Suppressor macrophage treated with lipopolysaccharide for 4 hours (primary cell): ENCODE measurements at places on chromosomes 1 and 21.
A peak's percentile ranks its signal among the peaks of the same experiment; 100 is the strongest.

DNA sequence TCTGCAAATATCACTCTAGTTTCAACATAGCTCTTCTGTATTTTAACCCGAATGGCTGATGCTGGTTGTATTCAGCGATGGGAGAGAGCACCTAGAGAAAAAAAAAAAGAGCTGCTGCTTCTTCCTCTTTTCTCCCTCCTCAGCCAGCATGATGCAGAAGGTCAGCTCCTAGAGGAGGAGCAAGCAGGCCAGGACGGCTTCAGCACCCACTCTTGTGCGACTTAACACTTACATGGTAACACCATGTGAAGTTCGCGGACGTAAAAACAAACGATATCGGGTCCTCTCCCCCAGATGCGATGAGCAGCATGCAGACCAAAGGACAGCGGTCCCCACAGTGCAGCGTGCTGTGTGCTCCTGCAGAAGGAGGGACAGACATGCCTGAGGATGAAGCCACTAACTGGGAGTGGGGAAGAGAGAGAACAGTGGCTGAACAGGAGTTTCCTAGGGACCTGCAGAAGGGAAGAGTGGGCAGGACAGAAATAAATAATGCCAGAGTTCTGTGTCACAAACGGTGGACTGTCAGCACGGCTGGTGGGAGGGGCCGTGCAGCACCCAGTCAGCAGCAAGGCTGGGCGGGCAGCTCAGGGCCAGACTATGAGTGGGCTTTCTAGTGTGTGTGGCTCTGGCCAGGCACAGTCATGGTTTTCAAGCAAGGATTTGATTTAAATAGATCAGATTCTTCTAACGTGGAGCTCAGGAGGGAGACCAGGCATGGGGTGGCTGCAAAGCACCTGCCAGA is 11.4 kb upstream of the B3GALT5 start:
- no peak for DNase-seq

GRCh38 chr1:185846672-185847444 is 112.7 kb downstream of the HMCN1 start:
- DNase-seq = no peak

- DNase-seq = no peak
Measured at GRCh38 chr1:52037402-52037814, 3.8 kb upstream of the KTI12 start.

DNA sequence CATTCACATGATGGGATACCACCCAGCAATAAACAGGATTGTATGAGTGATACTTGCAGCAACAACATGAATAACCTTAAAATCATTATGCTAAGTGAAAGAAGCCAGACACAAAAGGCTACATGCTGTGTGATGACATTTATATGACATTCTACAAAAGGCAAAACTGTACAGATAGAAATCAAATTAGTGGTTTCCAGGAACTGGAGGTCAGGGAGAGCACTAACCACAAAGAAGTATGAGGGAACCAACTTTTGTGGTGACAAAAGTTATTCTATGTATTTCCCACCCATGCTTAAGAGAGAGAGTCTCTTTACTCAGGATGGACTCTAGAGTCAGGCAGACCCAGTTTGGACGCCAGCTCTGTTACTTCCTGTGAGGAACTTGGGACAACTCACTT is 364.5 kb upstream of the DAB1 start:
- no peak for DNase-seq

GRCh38 chr1:39902460-39902807 is 717 bp upstream of the MYCL start:
- no peak for DNase-seq

GRCh38 chr1:98177751-98178150 is 256.9 kb upstream of the DPYD start:
- DNase-seq = no peak

DNA sequence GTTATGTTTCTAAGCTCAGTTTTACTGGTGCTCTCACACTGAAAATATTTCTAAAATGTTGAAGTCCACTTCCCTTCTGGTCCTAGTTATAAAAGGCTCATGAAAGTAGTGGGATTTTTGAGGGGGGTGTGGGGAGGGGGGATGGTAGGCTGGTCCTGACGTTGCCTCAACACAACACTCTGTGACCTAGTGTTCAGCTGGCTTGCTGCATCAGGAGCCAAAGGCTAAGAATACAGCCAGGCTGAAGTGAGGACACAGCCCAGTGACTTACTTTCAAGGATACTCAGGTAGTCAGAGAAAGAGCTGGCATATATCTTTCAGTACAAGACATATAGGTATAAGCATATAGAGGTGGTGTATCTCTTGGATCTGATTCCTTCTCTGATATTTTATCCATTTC is 151.9 kb upstream of the C8B start:
- no peak for DNase-seq

GRCh38 chr21:42861311-42861847 is 18.0 kb downstream of the WDR4 start:
- DNase-seq = no peak

GRCh38 chr1:101290922-101291561 is 54.2 kb downstream of the S1PR1 start:
- DNase-seq = no peak

DNA sequence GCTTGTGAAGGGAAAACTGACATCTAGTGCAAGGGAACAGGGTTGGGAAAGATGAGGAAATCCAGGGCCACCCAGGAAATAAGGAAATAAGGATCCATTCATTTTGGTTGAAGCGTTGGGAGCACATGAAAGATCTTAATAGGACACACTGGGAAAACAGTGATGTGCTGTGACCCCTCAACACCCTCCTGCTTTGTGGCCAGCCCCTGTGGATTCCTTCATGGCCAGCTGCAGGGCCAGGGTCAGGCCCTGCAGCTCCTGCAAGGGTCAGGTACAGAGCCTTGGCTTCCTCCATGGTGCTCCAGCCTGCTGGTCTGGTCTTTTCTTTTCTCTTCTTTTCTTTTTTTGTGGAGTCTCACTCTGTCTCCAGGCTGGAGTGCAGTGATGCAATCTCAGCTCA is 18.8 kb upstream of the PIGM start:
- no peak for DNase-seq

- no peak for DNase-seq
Measured at GRCh38 chr1:209048941-209049669, 534.4 kb upstream of the CAMK1G start.

DNA sequence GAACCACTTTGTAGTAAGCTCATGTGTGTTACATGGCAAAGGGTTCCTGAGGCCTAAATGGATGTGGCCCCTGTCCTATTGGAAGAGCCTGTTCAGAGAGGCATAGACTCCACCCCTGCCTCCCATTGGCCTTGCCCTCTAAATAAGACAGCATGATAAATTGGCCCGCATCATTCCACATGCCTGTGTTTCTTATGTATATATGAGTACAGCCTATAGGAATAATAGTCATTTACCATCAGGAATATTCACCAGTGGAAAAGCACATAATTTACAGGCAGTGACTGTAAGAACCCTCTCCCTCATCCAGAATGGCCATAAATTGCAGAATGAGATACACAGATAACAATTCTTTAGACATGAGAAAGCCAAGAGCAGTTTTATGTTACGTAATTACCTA is 519.5 kb upstream of the DAB1 start:
- DNase-seq = no peak

GRCh38 chr1:34265396-34265795 is 88.7 kb downstream of the C1orf94 start:
- DNase-seq = no peak

DNA sequence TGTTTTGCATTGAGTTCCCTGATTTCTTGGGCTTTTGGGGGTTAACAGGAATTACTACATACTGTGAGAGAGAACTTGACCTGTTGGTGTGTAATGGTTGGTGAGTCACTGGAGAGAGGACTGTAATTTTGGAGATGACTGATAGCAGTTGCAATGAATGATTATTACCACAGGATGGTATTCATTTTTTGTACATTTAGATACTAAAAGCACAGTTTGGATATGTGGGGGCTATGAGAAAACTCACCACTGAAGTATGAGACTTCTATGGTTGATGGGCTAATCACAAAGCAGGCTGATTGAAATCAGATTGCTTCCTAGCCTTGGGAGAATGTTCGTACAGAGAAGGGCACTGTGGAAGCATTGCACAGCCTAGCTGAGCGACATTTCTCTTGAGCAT is 1571.3 kb upstream of the PRMT6 start:
- DNase-seq = no peak

GRCh38 chr21:26185021-26185420 is 14.5 kb upstream of the APP start:
- no peak for DNase-seq

- no peak for DNase-seq
Measured at GRCh38 chr1:178379807-178380206, 117.0 kb downstream of the CLEC20A start.

DNA sequence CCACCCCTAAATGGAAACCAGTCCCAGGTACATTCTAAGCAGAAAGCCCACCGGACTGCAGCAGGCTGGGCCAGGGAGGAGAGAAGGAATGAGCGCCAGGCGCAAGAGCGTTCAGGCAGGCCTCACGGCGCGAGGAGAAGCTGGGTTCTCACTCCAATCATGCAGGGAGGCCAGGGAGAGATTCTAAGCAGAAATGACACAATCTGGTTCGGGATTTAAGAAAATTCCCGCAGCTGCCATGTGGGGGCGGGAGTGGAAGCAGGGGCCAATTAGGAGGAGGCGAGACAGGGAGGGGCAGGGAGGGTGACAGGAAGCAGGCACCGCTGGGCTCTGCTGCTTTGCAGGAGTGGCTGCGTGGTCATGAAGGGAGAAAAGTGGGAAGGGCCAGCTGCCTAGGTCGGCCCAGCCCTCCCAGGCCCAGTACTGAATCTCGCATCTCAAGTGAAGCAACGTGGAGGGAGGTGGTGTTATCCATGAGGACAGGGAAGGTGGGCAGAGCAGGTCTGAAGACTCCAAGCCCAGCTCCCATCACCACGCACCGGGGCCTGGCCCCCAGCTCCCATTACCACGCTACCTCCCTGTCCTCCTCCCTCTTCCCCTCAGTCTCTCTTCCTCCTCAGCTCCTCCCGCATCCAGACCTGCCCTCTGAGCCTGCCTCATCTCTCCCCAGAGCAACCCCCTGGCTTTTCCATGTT is 11.8 kb downstream of the NPHP4 start:
- DNase-seq = peak; percentile 67

DNA sequence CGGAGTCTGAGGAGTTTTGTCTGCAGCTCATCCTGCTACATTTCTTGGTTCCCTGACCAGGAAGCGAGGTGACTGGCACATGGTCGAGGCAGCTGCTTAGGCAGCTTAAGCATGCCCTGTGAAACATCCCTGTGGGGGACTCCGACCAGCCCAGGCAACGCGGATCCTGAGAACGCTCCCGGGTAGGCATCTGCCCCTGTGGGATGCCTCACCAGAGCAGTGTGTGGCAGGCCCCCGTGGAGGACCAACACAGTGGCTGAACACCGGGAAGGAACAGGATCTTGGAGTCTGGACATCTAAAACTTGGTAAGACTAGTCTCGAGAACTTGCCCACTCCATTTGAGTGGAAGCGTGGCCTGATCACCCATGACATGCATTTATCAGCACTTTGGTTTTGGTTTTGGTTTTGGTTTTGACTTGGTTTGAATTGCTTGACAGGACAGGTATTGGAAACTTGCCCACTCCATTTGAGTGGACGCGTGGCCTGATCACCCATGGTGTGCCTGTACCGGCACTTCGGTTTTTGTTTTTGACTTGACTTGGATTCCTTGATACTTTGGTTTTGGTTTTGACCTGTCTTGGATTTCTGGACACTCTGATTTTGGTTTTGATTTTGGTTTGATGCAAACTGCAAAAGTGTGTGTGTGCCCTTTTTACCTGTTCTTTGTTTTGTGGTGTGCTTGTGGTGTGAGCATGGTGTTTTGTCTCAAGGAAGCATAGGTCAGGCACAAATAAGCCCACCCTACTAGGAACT is 12.2 kb upstream of the NEK2 start:
- no peak for DNase-seq

DNA sequence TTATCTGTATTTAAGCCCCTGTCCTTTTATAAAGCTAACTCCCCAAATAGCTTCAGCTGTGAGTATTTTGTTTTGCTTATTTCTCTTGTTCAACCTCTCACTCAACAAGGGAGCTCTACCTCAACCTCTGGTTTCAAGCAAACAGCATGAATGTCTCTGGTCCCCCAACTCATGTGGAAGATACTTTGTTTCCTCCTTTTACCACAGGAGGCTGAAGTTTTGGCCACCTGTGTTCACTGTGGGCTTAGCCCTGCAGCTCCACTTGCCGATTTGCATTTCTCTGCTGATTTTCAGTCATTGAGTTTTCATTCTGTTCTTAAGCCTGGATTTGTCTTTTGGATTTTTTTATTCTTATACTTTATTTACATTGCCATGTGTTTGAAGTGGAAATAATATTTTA is 613.1 kb downstream of the USP25 start:
- no peak for DNase-seq

GRCh38 chr1:64864018-64864940 is 102.1 kb downstream of the JAK1 start:
- DNase-seq = peak; percentile 96

DNA sequence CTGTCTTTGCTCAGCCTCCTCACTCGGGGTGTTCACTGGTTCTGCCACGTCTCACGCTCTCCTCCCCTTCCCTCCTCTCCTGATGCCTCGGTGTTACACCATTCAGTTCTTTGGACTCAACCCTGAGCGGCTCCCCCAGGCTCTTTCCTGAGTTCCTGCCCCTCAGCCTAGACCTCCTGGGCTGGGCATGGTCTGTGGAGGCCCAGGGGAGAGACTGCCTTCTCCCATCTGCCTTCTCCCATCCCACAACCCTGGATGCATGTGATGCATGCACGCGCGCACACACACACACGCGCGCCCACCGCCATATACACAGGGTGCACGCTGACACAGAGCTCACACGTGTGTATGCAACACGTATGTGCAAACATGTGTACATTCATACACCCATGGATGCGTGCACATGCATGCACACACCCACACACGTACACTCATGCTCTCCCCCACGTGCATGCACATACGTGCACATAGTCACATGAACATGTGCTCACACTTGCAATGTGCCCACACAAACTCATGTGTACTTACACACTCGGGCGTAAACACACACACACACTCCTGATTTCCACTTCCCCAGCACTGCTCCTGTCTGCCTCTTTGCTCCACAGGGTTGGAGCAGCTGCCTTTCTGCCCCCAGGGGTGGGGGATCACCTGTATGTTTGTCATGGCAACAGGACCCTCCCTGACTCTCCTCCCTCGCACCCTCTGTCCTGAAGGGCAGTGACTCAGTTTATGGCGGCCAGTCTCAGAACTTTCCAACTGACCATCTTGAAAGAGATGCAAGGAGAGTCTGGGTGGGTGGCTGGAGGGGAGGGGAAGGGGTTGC is 59.0 kb downstream of the HUNK start:
- no peak for DNase-seq

DNA sequence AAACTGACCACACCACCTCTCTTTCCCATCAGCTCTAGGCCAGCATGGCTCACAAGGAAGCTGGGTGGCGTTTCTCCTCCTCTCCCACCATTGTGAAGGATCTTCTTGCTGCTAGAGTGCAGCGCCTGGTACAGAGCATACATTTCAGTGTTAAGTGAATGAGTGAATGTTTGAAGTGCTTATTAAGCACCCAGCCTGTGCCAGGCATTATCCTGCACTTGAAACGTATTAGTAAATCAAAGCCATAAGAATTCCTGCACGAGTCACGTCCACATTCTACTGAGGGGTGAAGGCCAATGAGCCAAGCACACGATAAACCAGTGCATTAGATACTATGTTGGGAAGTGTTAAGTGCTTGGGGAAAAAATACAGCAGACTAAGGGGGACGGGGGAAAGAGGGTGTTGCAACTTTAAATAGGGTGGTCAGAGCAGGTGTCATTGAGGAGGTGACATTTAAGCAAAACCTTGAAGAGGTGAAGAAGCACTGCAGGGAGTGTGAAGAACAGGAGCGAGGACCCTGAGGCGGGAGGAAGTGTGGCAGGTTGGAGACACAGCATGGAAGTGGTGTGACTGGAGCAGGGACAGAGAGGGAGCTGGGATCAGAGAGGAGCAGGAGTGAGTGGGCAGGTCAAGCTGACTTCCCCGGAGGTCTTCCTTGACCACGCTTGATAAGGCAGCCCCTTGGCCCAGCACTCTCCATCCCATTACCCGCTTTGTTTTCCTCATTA is 48.5 kb upstream of the LRRN2 start:
- no peak for DNase-seq
